ENCODE measurements at places on chromosomes 11 and 22.
A peak's percentile ranks its signal among the peaks of the same experiment; 100 is the strongest.

DNA sequence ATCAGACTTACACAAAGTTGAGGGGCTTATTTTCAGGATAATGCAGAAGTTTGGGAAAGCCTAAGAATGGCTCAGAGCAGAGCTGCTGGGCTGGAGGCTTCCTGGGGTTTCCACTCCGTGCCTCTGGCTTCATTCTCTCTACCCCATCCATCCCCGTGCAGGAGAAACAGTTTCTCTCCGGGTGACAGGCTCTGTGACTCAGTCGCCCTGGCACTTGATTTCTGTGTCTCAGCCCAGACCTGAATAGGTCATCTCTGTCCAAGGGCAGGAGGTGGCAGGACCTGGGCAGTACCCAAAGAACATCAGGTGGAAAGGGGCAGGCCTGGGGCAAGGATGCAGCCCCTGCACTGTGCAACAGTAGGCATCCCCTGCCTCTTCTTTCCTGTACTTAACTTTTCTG lies 38.4 kb upstream of the RTL6 start:
- DNase-seq: no peak

DNA sequence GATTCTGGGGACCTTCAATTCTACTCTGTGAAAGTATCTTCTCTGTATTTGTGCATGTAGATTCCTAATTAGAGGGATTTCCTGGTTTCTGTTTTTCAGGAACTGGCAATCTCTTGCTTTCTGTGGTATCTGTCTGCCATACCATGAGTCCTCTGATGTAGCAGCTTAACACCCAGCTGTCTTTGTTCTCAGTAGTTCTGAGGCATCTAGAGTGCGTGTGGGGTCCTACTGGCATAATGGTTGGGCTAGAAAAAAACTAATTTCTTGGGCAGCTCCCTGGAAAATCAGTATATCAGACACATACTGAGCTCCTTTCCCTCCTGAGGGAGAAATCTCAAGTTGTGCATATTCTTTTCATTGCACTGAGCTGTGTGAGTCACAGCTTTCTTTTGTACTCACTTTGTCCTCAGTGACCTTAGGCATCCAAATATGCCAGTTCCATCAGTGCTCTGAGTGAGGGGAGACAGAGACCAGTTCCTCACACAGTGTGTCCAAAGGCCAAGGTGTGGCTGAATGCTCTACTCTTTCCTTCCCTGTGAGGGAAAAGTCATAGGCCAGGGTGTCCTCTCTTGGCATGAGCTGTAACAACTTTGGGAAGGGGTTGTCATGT lies 35.5 kb upstream of the SLC22A24 start:
- no peak for DNase-seq

- peak; percentile 6 for DNase-seq
These were observed 336.1 kb upstream of the C11orf87 start for GRCh38 chr11:109085708-109086373.

GRCh38 chr22:46569848-46570695 lies 32.7 kb upstream of the CELSR1 start:
- no peak for DNase-seq

GRCh38 chr11:75469785-75470405 lies 36.9 kb upstream of the KLHL35 start:
- no peak for DNase-seq

- DNase-seq: no peak
These were observed 5.5 kb upstream of the TECTA start for GRCh38 chr11:121095561-121095960.

GRCh38 chr22:28792491-28793383 lies 7.6 kb downstream of the XBP1 start:
- DNase-seq: no peak

- no peak for DNase-seq
These were observed 29.0 kb downstream of the CTSC start for GRCh38 chr11:88308576-88308975.

DNA sequence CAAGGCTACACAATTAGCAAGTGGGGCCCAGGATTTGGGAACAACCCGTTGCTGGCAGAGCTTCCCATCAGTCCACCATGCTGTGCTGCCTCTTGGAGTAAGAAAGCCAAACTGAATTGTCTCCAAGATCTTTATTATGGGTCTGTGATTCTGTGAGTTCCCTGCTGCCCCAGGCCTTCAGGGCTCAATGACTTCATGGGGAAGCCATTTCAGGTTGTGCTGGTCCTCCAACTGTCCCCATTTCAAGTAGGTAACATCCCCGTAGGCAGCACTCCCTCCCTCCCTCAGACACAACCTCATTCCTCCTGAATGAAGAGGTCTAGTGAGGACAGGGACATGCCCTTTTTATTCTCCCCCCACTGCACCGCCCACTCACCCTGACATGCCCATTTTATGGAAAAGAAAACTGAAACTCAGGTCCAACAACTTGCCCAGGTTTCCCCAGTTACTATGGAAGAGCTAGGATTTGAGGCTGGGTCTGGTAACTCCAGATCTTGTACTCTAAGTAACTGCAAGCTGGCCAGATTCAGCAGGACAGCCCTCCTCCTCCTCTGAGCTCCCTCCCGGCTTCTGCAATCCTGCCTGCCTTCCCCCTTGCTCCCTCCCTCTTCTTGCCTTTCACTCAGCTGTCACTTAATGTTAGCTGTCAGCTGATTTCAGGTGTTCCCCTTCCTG lies 8.2 kb upstream of the YWHAH start:
- DNase-seq: no peak

GRCh38 chr11:103480421-103480820 lies 371.2 kb downstream of the DYNC2H1 start:
- DNase-seq: no peak

DNA sequence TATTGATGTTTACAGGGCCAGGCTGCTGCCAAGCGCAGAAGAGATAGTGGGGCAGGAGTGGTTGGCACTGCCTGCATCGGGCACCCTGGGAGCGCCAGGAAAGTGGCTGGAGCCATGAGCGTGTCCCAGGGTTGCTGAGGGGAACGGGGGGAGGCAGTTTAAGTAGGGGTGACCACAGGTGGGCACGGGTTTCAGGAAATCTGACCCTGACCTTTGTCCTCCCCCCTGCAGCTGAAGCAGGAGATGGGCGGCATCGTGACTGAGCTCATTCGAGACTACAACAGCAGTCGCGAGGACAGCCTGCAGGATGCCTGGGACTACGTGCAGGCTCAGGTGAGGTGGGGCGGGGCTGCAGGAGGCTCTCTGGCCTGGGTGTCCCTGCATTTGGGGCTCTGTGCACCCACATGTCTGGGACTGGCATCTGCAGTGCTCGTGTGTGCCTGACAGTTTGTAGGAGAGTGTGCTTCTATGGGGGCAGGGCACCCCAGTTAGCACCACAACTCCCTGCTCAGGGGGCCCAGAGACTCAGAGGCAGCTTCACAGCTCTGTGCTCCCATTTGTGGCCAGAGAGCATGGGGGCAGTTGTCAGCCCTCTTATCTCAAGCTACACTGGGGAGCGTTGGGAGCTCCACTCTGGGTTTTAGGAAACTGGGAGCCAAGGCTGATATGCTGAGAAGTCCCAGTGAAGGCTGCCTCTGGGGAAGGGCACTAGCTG lies 49.7 kb downstream of the CD82 start:
- DNase-seq: no peak

GRCh38 chr11:64710418-64711137 lies 12.4 kb downstream of the NRXN2 start:
- DNase-seq: no peak

DNA sequence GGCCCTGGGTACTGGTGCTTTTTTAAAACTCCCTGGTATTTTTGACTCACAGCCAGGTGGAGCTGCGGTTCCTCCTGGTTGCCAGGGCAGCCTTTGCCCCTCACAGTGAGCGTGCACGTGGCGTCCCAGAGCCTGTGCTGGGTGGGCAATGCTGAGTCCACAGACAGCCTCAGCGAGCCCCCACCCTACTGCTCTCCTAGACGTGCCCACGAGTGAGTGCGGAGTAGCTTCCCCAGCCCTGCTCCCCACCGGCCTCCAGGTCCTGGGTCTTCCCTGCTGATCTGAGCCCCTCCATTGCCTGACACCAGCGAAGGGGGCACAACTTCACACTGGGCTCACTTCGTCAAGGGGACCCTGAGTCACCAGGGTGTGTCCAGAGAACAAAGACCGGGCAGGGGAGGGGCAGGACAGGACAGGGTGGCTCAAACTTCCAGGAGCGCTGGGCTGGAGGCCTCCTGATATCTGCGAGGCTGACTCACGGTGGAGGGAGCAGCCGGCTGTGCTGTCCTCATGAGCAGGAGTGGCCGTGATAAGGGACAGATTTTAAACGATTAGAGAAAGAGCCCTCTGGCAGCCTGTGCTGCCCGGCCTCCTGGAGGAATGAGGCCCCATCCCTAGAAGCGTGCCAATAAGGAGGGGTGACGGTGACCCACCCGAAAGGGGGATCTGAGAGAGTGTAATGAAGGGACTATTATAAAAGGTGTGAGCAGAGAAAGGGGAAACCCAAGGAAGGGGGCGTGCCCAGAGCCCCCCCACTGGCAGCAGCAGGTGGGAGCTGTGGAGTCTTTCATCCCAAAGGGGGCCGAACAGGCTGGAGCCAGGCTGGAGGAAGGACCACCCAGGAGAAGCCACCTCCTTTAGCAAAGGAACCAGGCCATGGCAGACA lies 129.3 kb upstream of the FGF3 start:
- peak; percentile 94 for DNase-seq

DNA sequence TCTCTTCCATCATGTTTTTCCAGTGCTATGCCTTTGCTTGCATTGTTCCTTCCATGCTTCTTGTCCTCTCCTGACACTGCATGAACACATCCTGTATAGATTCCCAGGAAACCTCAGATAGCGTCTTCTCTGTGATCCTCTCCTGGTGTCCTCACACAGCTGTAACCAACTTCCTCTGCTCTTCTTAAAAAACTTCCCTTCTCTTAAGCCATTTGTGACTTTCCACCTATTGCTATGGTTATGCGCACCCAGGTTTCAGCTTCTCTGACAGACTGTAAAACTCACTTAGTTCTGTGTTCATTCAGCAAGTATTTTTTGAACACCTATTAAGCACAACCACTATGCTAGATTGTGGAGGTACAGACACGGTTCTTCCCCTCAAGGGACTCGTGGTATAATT lies 5.1 kb upstream of the APLP2 start:
- no peak for DNase-seq

DNA sequence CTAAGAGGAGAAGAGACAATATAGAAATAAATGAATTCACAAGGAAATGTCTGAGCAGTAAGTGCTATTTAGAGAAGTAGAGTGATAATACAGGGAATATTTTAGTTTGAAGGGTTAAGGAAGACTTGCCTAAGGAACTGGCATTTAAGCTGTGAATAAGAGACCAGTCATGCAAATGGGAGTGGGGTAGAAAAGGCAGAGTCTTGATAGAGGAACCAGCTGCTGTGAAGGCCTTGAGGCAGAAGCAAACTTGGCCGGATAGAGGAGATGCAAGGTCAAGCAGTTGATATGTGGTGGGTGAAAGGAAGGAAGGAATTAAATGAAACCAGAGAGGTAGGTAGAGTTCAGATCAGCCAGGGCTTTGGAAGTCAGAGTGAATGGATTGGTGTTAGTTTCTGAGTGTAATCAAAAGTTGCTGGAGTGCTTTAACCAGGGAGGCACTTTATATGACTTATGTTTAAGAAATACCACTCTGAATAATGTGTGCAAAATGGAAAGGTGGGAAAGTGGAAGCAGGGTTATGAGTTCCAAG lies 198.4 kb upstream of the SESN3 start:
- DNase-seq: no peak

DNA sequence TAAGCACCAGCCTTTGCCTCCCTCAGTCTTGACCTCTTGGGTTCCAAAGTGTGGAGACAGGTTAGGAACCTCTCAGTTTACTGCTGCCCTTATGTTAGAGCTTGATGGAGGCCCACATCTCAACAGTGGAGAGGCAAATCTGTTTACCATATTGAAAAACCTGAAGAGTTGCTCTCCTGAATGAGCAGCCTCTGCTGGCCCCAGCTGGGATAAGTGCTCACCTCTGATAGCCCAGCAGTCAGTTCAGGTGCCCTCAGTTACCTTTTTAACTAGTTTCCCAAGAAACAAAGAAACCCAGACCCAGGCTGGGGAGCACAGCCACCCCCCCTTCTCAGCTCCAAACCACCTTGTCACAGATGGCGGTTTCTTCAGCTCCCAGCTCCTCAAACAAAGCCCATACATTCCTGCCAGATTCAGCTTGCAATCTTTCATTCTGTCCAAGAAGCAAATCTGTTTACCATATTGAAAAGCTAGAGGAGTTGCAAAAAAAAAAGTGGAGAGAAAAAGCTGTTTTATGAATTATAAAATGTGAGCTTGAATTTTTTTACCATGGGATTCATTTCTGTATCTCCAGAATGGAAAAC lies 57.2 kb downstream of the PPFIBP2 start:
- no peak for DNase-seq

GRCh38 chr11:61126256-61126655 lies 24.0 kb downstream of the CD5 start:
- no peak for DNase-seq

GRCh38 chr11:60989093-60989650 lies 17.7 kb downstream of the CD6 start:
- DNase-seq: no peak

DNA sequence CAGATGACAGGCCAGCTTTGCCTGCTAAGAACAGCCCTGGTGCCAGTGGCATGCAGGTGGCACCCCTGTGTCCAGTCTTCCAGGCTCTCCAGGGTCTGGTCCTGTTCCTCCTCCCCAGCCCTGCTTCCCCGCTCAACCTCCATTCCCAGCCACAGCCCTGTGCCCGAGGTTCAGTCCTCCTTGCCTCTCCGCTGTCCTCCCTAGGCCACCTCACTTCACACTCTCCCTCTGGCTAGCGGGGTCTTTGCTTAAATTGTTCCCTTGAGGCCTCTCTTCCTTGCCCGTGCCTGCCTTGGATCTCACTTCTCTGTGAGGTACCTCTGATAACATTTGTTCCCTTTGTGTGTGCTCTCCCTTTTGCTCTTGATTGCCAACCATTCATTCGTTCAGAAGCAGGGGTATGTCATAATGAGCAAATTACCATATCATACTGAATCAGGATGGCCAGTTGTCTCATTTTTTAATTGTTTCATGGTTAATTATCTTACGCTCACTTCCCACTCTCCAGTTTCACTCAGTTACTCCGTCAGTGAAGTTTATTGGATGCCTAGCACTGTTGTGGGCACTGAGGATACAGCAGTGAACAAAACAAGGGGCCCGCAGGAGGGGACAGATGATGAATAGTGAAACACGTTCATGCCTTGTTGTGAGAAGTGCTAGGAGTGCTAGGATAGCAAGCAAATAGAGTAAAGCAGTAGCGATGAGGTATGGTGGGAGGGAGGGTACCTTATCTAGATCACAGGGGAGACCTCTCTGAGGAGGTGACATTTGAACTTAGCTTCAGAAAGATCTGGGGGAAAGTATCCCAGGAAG lies 7.4 kb downstream of the BMAL1 start:
- no peak for DNase-seq

GRCh38 chr11:105609832-105610781 lies at the start of gene GRIA4:
GRIA4 (plus strand) TSS chr11:105610073; CDS start chr11:105610998, 925 bp downstream.
- DNase-seq: no peak

- no peak for DNase-seq
These were observed 8.6 kb upstream of the TOLLIP start for GRCh38 chr11:1317993-1318392.

GRCh38 chr11:78019808-78020207 lies 3.3 kb downstream of the KCTD14 start:
- DNase-seq: peak; percentile 4

All from LoVo (cell line).